Right cardiac atrium (tissue), 5 donors: ENCODE measurements at places on chromosomes 7 and 10. TPM values are rescaled to one million over a fixed set of nuclear protein-coding genes. Genes with fewer than 3 reads are reported as not detected.

The DDIT4 gene
- total RNA-seq = 69.0 TPM

The KIAA1549 gene
- 1.6 TPM for total RNA-seq

The GIMAP5 gene
- total RNA-seq = 10.5 TPM

The FBXO24 gene
- not detected for total RNA-seq

The TMEM213 gene
- total RNA-seq = not detected

The DKK1 gene
- total RNA-seq = not detected

The EN2 gene
- 0.35 TPM for total RNA-seq

The NAT16 gene
- total RNA-seq = not detected

The MAD1L1 gene
- 36.7 TPM for total RNA-seq

The PRPS1L1 gene
- total RNA-seq = not detected

The SOSTDC1 gene
- total RNA-seq = 8.3 TPM

The HOXA13 gene
- total RNA-seq = not detected

The ACTR3C gene
- total RNA-seq = 4.5 TPM

The AKR1E2 gene
- 7.8 TPM for total RNA-seq

The FOXP2 gene
- total RNA-seq = 4.5 TPM

The PAPOLB gene
- 0.29 TPM for total RNA-seq

The LRRC61 gene
- total RNA-seq = 5.9 TPM

The SBDS gene
- 170 TPM for total RNA-seq

The MSS51 gene
- 2.1 TPM for total RNA-seq

The EBLN1 gene
- not detected for total RNA-seq

The PNLIPRP1 gene
- not detected for total RNA-seq

The MALRD1 gene
- total RNA-seq = 0.58 TPM

The PLEKHS1 gene
- total RNA-seq = not detected

The RAB19 gene
- total RNA-seq = not detected

The ZFAND2A gene
- 10.3 TPM for total RNA-seq

The OGDHL gene
- total RNA-seq = 3.6 TPM

The HMX2 gene
- total RNA-seq = not detected

The CSGALNACT2 gene
- 10.0 TPM for total RNA-seq

The PIP gene
- not detected for total RNA-seq

The LRRC18 gene
- total RNA-seq = not detected

The ADCYAP1R1 gene
- total RNA-seq = 3.4 TPM

The EVX1 gene
- not detected for total RNA-seq

The SPDYE6 gene
- total RNA-seq = not detected

The MRM2 gene
- total RNA-seq = 19.5 TPM

The EXOC4 gene
- total RNA-seq = 39.7 TPM

The MBL2 gene
- not detected for total RNA-seq

The UTF1 gene
- total RNA-seq = not detected

The TMEM168 gene
- total RNA-seq = 23.7 TPM

The RPEL1 gene
- not detected for total RNA-seq

The OR9A2 gene
- not detected for total RNA-seq

The EFCAB10 gene
- total RNA-seq = not detected

The ZNF365 gene
- 2.9 TPM for total RNA-seq

The BUB3 gene
- 40.5 TPM for total RNA-seq

The COL17A1 gene
- total RNA-seq = not detected

The PLA2G12B gene
- total RNA-seq = 2.6 TPM

The RNF133 gene
- total RNA-seq = 0.21 TPM

The AGAP5 gene
- total RNA-seq = 4.6 TPM

The XRCC2 gene
- total RNA-seq = 0.22 TPM

The CALN1 gene
- total RNA-seq = not detected

The RTKN2 gene
- total RNA-seq = 0.06 TPM

The CTAGE4 gene
- not detected for total RNA-seq

The CPA2 gene
- not detected for total RNA-seq

The EPO gene
- total RNA-seq = not detected

The GIMAP7 gene
- 13.7 TPM for total RNA-seq

The VWA2 gene
- total RNA-seq = not detected

The ASZ1 gene
- total RNA-seq = not detected

The CDH23 gene
- total RNA-seq = 6.3 TPM

The RELN gene
- total RNA-seq = 4.1 TPM
